ENCODE measurements at places on chromosomes 6 and 20. TPM values are rescaled to one million over a fixed set of nuclear protein-coding genes. Genes with fewer than 3 reads are reported as not detected.

Gene SCRT2
- not detected for polyA plus RNA-seq

Gene OR2H2
- polyA plus RNA-seq = not detected

Gene GJA10
- polyA plus RNA-seq = not detected

Gene ZGPAT
- polyA plus RNA-seq = 45.0 TPM

Gene FAM217A
- not detected for polyA plus RNA-seq

Gene DUSP15
- polyA plus RNA-seq = 1.7 TPM

Gene SLC4A11
- polyA plus RNA-seq = 6.5 TPM

Gene DNMT3B
- polyA plus RNA-seq = 0.79 TPM

Gene MYL9
- polyA plus RNA-seq = 243 TPM

Gene PREX1
- polyA plus RNA-seq = 121 TPM

Gene PPP1R16B
- polyA plus RNA-seq = 8.3 TPM

Gene WFDC12
- polyA plus RNA-seq = 4.9 TPM

Gene SESN1
- polyA plus RNA-seq = 18.9 TPM

Gene CALHM4
- not detected for polyA plus RNA-seq

Gene FOXF2
- polyA plus RNA-seq = 8.3 TPM

Gene MLIP
- 0.18 TPM for polyA plus RNA-seq

Gene MCCD1
- not detected for polyA plus RNA-seq

Measured in lung (tissue), 17 donors.